ENCODE measurements at places on chromosomes 11 and 22.

- no peak for DNase-seq
These were observed 23.0 kb upstream of the BARX2 start for GRCh38 chr11:129352676-129353075.

DNA sequence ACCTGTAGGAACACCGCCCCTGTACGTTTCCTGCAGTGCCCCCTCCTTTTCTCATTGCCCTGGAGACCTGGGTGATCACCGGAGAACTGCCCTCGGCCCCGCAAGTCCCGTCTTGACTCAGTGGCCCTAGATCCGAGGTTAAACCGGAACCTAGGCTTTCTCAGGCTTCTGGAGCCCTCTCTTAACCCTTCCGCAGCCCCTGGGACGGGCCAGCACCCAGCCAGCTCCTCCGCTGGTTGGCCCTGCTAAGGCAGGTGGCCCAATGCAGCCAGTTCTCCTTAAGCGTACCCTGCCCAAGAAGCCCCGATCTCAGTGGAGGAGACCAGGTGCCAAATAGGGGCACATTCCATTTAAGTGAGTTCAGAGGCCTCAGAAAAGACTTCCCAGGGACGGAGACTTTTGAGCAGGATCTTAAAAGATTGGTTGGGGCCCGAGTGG is 776 bp downstream of the NLRX1 start:
- DNase-seq: no peak

DNA sequence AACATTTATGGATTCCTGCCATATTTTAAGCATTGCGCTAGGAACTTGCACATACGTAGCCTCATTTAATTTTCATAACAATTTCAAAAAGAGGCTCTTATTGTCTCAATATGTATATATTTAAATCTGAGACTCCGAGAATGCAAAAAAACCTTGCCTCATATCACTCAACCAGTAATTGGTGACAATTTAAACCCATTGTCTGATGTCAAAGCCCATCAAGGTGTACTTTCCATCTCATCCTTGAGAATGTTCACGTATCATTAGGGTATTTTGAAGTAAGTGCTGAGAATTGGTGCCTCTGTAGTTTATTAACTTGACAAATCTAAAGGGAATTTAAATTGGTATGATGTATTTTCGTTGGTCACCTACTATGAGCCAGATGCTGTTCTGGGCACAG is 136.5 kb downstream of the FAM76B start:
- DNase-seq: no peak

DNA sequence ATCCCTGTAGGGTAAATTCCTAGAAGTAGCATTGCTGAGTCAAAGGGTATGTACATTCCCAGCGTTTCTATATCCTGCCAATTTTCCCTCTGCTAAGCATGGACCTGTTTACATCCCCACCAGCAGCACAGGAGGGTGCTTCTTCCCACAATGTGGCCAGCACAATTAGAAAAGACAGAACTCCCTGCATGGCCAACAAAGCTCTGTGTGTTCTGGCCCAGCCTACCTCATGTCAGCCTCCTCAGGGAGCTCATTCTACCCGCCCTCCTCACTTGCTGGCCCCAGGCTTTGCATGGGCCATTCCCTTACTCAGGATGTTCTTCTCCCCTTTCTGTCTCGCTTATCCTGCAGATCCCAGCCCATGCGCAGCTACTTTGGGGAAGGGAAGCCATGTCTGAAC is 186.1 kb downstream of the DSCAML1 start:
- DNase-seq: no peak

GRCh38 chr11:112637076-112637475 is 324.1 kb upstream of the NCAM1 start:
- no peak for DNase-seq

DNA sequence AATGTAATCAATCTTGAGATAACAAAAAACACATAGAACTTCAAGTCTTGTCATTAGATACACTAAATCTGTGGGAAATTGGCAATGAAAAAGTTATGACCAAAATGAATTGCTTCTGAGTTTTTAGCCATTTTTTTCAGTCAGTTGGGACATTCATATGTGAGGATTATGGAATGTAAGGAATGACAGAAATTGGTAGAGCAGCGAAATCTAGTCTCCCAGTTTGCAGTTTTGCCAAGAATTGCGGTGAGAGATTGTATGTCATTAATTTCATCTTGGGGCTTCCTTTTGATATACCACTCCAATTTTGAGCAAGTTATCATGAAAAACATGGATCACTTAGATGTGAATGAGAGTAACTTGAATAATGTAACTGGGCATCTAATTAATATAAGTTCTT is 49.9 kb downstream of the SIK2 start:
- DNase-seq: no peak

DNA sequence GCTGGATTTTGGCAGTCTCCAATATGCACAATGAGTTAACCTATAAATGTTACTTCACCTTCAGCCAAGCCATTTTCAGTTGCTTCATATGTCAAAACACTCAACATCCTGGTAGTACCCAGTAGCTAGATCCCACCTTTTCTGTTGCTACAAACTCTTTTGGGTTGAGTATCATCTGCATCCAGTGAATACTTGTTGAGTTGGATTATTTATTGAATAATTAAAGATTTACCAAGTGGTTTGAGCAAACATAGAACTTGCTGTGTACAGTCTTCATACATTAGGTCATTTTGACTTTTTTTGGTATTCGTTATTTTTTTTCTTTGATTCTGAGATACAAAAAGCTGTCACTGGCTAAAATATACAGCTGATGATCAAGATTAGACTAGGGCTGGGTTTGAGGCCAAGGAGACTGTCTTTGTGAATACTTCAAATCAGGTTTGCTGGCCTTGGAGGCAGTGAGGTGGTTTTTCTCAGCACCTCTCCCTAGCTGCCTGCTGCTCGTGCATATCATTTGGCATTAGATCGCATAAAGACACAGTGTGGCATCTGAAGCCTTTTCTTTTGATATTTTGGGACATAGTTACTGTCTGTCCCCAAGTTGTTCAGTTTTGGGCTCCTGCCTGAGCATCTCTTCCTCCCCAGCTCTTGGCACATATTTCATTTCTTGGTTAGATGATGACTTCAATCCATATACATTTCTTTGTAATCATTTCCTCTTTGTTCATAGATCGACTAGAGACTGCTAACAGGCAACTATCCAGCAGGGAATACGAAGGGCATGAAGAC is 62.8 kb downstream of the AMOTL1 start:
- no peak for DNase-seq

DNA sequence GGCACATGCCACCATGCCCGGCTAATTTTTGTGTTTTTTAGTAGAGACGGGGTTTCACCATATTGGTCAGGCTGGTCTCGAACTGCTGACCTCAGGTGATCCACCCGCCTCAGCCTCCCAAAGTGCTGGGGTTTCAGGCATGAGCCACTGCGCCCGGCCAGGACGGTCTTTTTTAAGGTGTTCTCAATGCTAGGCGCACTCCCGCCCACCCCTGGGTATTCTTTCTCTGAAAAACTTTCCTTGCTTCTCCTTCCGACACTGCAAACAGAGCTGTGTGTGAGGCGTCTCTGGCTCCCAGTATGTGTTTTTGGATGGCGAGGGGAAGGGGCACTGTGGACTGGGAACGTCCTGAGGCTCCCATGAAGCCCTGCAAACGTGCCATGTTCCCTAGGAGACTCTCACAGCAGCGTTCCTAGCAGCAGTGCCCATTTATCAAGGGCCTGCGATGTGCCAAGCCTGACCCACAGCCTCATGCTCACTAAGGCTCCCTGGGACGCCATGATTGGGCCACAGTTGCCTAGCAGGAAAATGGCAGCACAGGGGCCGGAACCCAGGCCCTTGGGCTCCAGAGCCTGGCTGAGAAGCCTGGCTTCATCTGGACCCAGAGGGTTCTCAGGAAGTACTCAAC is 2.4 kb upstream of the RASL10A start:
- DNase-seq: no peak

DNA sequence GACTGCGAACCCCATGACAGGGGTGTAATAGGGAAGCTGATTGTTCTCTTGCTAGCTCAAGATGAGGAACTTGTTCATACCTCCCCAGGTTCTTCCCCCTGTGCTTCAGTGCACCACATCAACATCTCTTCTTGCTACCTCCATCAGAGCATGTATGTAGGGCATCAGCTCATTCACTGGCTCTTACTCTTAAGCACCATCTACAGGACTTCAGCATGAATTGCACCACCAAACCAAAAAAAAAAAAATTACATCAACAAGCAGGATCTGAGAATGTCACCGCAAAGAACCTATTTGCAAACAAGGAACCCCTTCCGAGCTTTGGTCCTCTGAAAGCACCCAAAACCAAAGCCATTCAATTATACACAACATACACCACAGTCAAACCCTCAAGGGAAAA is 2226.5 kb upstream of the RAG2 start:
- DNase-seq: no peak

DNA sequence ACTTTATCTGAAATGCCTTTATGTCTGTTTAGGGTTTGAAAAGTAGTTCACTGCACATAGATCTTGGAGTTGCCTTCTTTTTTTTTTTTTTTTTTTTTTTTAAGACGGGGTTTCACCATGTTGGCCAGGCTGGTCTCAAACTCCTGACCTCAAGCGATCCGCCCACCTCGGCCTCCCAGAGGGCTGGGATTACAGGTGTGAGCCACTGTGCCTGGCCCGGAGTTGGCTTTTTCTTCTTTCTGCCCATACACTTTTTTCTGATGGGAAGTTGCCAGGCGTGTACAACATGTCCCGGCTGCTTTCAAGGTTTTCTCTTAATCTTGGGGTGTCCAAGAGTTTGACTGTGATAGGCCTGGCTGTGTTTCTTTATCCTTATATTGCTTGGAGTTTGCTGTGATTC is 12.9 kb upstream of the GNB1L start:
- no peak for DNase-seq

DNA sequence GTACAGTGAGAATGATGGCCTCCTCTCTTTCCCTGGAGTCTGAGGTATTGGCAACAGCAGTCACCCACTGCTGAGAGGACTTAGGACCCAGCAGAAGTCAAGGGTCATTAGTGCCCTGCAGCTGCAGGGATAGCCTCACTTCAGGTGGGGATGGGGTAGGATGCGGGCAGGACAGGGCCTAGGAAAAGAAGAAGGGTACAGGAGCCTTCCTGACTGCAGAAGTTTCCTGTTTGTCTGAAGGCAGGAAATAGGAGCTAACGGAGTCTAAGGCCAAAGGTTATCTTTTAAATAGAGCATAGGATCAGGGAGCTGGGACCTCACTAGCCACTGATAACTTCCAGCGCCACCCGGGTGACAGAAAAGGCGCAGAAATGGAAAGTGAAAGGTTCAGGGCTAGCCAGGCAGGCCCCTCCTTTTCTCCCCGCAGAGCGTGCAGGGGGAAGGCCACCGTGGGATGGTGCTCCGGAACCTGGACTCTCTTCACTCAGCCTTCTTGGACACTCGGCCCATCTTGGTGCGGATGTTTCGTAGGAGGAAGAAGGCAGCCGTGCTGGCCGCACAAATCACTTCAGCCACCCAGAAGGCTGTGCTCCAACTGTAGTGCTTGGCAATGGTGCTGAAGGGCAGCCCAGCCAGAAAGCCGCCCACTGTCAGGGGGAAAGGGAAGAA is 6.0 kb downstream of the TRAPPC4 start:
- no peak for DNase-seq

- DNase-seq: no peak
These were observed 2.9 kb upstream of the RFPL1 start for GRCh38 chr22:29435236-29436136.

GRCh38 chr11:28296426-28296825 is 188.2 kb downstream of the METTL15 start:
- no peak for DNase-seq

- no peak for DNase-seq
These were observed 73.7 kb downstream of the ARHGAP42 start for GRCh38 chr11:100760744-100761143.
